Suppressor macrophage treated with lipopolysaccharide for 1 hour (primary cell): ENCODE measurements at places on chromosomes 1 and 21.

- no peak for DNase-seq
Measured at GRCh38 chr1:26059906-26060305, 7.5 kb downstream of the TRIM63 start.

GRCh38 chr1:6027591-6027990 lies 18.1 kb upstream of the KCNAB2 start:
- peak; percentile 51 for DNase-seq

DNA sequence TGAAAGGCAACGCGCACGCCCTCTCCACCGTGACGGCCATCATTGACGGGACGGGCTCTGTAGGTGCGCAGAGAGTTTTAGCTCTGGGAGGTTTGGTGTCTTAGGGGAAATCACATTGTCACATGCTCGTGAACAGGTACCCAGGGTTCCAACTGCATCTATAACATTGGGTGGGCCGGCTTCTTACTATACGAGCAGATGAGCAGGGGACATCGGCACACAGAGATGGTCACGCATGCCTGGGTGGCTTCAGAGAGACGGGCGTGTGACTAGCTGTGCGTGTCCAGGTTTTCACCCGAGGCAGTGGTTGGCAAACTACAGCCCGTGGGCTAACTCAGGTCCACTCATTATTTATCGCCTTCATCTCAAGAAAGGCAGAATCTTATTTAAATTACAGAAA lies 54.7 kb downstream of the SLC37A1 start:
- no peak for DNase-seq

DNA sequence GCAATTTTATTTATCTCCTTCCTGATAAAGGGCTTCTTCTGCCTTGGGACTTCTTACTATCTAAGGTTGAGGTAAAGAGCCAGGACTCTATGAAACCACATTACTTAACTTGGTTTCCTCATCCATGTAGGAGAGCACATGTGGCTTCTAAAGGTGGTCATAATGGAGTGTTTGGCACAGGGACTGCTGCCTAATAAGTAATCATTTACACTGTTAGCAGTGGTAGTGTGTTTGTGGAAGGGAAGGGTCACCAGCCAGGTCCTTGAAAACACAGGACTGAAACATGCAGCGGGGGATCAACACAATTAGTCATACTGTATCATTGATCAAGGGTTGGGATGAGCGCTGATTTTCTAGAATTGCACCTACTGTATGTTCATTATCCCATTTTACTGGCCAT lies 59.6 kb downstream of the UCK2 start:
- DNase-seq = no peak

- no peak for DNase-seq
Measured at GRCh38 chr1:43253173-43253572, 16.6 kb upstream of the TMEM125 start.

- no peak for DNase-seq
Measured at GRCh38 chr1:106517224-106517623, 539.2 kb upstream of the PRMT6 start.

GRCh38 chr1:147171399-147172167 lies 687 bp downstream of the PRKAB2 start:
- DNase-seq = no peak

DNA sequence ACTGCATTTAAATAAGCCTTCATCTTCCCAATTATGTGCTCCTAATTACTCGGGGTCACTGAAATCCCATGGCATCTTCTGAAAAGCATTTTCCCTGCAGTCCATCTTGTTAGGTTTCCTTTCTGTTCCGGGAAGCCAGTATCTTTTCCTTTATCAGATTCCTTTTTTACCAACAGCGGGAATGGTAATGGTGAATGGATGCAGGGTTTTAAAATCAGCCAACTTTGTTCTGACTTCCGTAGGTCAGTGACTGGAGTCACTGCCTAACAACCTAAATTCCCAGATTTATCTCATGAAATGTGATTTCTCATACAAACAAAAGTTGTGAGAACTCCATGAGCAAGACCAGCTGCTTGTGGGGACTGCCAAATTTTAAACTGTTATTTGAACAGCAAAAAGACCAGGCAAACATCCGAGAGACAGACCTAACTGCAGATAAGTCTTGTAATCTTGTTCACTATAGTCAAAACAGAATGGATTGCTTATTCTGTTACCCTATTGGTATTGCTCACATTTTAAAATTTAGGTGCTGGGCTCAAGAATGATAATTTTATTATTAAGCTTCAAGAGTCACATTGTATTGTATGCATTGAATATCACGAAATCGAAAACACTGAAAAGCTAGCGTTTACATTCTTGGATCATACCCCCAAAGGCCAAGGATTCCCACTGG lies 1.2 kb upstream of the RWDD3 start:
- no peak for DNase-seq

DNA sequence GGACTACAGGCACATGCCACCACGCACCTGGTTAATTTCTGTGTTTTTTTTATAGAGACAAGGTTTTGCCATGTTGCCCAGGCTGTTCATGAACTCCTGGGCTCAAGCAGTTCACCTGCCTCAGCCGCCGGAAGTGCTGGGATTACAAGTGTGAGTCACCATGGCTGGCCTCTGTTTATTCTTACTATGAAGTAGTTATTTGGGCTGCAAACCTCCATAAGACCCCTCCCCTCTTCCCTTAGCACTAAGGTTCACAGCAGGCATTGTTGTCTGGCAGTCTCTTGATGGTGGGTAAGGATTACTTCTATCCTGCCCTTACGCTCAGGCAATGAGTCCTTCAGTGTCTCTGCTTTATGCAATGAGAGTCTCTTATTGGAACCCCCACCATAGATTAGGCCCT lies 51.8 kb downstream of the ANGPTL1 start:
- DNase-seq = no peak

- no peak for DNase-seq
Measured at GRCh38 chr1:9125325-9125724, 3.6 kb downstream of the GPR157 start.

DNA sequence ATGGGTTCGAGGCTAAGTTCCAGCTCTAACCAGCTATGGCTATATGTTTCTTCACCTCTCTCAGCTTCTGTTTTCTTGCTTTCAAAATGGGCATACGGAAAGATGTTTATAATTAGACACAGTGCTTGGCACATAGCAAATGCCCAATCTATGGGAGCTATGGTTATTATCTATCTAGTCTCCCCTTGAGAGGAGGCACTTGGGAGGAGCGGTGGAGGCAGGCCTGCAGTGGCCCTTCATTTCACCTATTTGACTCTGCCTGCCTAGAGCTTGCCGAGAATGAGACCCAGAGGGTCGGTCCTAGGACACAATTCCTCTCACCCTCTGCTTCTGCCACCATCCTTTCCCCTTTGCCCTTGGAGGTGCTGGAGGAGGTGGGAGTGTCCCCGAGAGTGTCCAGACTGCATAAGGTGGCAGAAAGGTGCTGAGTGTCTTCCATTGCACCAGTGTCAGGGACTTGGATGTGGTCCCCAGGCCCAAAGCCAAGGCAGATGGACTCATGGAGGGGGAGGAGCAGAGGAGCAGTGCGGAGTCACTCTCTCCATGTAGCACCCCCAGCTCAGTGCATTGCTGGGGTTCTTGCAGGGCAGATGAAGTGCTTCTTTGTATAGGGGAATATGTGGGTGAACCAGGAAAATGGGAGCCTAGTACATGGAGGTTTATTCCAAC lies 9.0 kb downstream of the LGR6 start:
- DNase-seq = no peak

DNA sequence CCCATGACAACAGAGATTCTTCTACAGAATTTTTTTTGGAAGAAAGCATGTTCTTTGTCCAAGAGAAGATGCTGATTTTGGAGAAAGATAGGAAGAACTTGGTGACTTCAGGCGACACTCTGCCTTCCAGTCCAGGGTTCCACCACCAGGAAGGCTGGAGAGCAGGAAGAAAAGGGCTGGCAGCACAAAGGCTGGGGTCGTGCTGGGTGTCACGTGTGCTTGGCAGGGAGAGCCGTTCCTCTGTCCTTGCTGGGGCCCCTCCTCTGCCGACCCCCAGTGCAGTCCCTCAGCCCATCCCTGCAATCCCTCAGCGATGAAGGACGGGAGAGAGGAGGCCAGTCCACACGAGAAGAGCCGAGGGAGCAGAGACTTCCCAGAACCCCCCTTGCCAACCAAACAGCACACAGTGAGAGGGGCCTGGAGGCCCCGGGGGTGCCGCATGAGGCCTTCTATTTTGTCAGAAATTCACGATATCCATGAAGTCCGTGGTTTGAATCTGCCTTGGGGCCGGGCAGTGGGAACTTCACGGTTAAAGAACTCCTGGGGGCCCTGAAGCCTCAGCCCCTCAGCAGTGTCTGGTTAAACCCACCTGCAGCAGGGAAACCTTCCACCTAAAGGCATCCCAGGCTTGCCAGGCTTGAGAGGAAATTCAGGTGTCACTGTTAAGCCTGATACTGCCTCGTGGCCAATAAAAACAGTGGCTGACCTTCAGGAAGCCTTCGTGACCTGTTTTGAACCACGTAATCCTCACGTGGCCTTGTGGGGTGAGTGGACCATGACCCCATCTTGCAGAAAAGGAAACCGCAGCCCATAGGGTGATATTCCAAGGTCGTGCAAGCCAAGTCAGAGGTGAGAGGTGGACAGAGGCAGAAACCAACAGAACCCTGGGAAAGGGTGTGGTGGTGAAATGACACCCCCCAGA lies 3.4 kb downstream of the KRTAP10-12 start:
- no peak for DNase-seq

- DNase-seq = peak; percentile 78
Measured at GRCh38 chr1:21963477-21964217, 13.2 kb upstream of the CELA3B start.

GRCh38 chr1:172041102-172041501 lies 199.8 kb downstream of the DNM3 start:
- no peak for DNase-seq

GRCh38 chr1:88741413-88741812 lies 57.3 kb downstream of the PKN2 start:
- DNase-seq = no peak

DNA sequence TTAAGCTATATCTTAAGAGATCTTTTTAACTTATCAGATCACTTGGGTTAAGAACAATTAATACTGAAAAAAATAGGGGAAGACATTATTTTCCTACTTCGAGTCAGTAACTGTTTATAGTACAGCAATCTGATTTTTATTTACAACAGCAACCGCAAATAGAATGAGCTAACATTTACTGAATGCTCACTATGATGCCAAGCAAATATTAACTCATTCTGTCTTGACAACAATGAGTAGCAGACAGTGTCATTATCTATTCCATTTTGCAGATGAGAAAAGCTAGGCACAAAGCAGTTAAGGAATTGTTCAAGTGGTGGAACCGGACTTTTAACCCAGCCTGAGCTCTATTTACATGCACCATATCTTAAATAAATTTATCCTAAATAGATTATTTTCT lies 273.7 kb downstream of the NTNG1 start:
- DNase-seq = no peak

DNA sequence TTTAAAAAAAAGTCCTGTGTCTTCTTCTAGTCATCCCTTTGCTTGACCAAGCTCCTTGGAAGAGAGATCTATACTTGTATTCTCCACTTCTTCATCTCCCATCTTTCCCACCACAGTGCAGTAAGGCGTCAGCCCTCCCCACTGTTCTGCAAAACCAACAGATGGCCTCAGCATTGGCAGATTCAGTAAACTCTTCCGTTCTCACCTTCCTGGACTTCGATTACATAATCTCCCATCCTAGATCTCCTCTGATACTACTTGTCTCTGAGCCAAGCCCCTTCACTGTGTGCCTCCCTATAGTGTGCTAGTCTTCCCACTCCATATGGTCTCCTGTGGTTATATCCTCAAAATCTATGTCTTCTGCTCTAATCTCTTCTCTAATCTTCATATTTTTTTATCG lies 1.6 kb upstream of the COLGALT2 start:
- DNase-seq = no peak

GRCh38 chr1:225329041-225329440 lies 98.8 kb downstream of the LBR start:
- no peak for DNase-seq

GRCh38 chr1:226920446-226920894 lies 19.6 kb upstream of the COQ8A start:
- DNase-seq = peak; percentile 14

- DNase-seq = peak; percentile 97
Measured at GRCh38 chr1:37807555-37808368, at the start of the genes C1orf122 and YRDC. C1orf122 (plus strand) TSS chr1:37807790; CDS start chr1:37808405, 615 bp downstream. YRDC (minus strand) TSS chr1:37808208; CDS start chr1:37808180, 28 bp downstream.

- no peak for DNase-seq
Measured at GRCh38 chr1:15432324-15432723, 5.9 kb upstream of the CTRC start.

DNA sequence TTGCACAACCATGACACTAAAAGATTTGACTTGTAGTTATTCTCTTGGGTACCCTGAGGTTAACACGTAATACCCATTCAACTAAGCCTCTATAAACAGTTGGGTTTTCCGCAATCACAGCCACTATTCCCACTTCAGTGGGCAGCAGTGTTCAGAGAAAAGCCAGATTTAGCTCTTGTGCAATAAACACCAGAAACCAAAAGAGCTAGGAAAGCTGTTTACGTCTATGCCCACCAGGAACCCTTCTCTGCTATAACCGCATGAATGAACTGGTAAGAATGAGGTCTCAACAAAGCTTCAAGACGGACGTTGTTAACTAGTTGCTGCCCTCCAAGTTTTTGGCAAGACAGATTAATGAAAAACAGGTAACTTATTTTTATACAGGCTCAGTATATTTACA lies 101.3 kb downstream of the SLC45A1 start:
- DNase-seq = peak; percentile 40

GRCh38 chr1:71232166-71232763 lies 151.4 kb upstream of the ZRANB2 start:
- no peak for DNase-seq

DNA sequence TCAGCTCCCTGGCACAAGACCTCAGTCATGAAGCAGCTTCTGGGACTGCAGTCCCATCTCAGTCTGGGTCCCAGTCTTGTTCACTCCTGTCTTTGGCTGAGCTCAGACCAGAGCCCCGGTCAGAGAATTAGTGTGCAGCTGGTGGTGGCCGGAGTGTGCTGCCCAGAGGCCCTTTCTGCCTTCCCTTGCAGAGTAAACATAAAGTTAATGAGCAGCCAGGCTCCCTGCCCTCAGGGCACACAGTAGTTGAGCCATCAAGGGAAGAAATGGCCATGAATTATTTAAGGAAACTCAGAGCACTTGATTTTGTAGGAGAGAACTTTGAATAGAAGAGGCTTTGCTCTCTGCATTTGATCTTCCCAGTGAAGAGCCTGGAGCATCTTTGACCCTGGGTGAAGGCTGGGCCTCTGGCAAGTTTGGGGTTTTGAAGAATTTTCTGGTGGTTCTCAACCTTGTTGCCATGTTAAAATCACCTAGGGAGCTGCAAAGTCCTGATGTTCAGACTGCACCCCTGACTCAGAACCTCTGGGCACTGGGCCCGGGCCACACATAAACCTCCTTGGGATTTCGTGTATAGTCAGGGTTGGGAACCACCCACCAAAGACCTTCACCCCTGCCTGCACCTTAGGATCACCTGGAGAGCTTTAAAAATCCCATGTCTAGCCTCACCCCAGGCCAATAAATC lies 26.4 kb upstream of the SELENON start:
- no peak for DNase-seq

GRCh38 chr1:180802813-180803212 lies 109.9 kb upstream of the KIAA1614 start:
- DNase-seq = no peak

- DNase-seq = no peak
Measured at GRCh38 chr1:116873680-116874271, 35.9 kb upstream of the PTGFRN start.
